ENCODE measurements at places on chromosomes 7 and 10.

DNA sequence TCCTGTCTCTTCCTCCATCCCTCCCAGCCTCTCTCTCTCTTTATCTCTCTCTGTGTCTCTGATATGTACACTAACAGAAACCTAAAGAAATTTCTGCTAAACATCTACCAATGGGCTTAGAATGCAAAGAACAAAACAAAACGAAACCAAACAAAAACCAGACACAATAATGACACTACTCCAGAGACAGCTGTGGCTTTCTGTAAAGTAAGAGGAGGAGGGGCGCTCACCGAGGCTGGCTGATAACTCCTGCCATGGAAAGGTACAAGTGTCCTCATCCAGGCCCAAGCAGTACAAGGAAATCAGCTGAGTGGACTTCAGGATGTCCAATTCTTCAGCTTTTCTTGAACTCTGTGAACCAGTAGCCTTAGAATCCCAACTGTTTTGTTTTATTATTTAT, 70.4 kb upstream of the FZD8 start:
- DNase-seq: no peak

DNA sequence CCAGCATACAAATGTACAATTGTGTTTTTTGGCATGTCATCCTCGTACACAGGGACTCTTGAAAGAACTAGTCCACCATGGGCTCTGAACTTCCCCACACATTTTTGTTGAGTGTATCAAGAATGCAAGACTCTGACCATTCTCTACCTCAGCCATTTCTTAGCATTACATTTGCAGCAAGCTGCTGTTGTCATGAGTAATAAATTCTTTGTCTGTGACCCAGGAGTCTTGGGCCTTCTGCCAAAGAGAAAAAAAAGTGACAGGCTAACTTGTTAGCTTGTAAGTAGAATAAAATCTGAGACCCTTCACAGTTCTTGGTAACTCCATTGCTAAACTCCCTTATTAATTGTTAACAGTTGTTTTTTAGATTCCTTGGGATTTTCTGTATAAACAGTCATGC, 542.3 kb upstream of the MBL2 start:
- peak; percentile 11 for DNase-seq

DNA sequence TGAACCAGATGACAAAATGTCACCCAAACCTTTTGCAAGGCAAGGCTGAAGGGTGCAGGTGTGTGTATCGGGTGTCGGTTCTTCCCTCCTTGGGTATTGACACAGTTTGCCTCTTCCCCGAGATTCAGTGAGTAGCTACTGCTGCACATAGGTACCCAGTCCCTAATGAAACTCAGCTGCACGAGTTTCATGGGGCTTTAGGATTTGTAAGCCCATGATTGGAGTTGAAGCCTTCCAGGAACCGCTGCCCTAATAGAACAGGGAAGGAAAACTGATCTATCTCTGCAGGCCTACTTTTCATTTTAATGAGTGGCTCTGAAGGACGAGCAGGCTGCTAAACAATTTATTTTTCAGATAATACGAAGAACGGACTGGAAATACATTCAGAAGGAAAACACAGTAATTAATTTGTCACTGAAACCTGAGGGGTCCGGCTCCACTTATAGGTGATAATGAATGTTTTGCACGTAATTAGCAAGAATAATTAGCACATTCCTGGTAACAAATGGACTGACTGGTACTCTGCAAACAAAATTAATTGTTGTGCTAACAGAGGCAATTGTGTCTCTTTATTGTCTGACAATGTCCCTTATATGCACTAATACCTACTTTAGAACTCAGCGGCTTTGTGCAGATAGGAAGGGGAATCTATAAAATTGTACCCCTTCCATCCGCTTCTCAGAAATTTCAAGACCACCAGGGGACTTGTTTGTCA, 49.6 kb upstream of the FZD8 start:
- no peak for DNase-seq

DNA sequence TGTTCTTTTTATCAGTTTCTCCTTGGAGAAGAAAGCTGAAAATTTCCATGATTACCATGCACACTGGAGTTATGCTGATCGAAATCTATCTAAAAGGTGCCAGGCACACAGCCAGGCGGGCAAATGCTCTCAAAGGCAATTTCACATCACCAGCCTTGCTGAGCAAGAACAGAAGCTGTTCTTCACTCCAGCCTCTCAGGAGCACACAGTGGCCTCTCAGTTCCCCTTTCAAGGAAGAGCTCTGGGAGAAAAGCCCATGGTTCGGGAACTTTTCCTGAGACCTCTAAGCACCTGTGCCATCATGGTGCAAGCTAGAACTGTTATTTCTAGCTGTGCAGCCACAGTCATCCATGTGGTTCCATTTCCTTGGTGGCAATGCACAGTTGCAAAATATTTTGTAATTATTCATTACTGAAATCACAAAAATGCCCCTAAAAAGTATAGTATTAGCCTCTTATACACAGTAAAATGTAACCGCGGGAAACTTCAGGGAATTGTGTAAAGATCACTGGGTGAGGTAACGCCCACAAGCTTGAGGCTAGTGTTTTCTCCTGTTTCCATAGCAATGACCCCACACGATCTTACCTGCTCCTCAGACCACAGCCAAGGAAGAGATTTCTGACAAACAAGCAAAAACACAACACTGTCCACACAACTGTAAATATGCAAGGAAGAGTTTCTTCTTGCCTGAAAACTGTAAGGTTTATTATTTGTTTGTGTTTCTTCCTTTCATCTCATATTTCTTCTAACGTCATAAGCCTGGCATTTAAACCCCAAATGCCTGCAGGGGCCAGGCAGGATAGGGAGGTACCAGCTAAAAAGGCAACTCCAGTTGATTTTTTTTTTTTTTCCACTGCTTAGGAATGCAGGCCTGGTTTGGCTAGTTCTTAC, 121.2 kb downstream of the FAM107B start:
- DNase-seq: peak; percentile 86

- no peak for DNase-seq
Observed at GRCh38 chr10:52500476-52500875, 186.4 kb downstream of the DKK1 start.

- DNase-seq: no peak
Observed at GRCh38 chr10:132911786-132912097, 30.6 kb downstream of the CFAP46 start.

GRCh38 chr10:109475711-109476421, 447.4 kb downstream of the XPNPEP1 start:
- DNase-seq: no peak

DNA sequence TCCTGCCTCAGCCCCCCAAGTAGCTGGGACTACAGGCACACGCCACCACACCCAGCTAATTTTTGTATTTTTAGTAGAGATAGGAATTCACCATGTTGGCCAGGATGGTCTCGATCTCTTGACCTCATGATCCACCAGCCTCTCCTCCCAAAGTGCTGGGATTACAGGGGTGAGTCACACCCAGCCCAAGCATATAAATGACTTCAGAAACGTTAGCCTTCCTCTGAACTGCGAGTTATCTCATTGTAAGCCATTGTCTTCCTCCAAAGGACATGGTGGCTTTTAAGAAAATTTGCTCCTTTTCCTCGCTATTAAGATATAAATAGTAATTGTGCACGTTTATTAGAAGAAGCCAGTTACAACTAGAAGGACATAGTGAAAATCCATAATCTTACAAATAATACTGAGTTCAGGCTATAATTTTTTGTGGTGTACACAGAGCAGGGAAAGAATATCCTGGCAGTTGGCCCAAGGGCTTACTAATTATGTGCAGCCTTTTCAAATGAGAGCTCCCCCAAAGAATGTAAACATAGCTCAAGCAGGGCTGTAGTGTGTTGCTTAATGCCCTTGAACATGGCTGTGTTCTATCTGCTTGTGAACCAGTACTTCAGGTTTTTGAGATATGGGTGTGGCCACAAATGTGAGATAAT, 495.8 kb downstream of the PARD3 start:
- peak; percentile 20 for DNase-seq

GRCh38 chr7:80932536-80932935, 13.7 kb upstream of the SEMA3C start:
- DNase-seq: no peak

DNA sequence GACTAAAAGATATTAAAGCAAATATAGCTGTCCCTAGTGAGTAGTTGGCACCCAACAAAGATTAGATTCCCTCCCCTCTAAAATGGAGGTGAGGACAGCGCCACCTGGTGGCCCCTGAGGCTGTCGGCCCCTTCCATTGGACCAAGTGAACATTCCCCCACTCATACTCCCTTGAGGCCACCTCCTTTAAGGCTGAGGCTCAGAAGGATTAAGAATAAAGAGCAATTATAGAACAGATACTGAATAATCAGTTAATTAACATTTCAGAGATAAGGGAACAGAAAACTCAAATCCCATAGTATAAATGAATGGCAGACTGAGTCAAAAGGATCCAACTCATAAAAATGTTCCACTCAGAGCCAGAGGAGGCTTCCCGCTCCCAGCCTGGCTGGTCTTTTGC, 130.4 kb upstream of the GHITM start:
- peak; percentile 6 for DNase-seq

GRCh38 chr10:50917486-50917885, 32.1 kb upstream of the A1CF start:
- no peak for DNase-seq

- no peak for DNase-seq
Observed at GRCh38 chr10:93369588-93370164, 112.5 kb downstream of the MYOF start.

DNA sequence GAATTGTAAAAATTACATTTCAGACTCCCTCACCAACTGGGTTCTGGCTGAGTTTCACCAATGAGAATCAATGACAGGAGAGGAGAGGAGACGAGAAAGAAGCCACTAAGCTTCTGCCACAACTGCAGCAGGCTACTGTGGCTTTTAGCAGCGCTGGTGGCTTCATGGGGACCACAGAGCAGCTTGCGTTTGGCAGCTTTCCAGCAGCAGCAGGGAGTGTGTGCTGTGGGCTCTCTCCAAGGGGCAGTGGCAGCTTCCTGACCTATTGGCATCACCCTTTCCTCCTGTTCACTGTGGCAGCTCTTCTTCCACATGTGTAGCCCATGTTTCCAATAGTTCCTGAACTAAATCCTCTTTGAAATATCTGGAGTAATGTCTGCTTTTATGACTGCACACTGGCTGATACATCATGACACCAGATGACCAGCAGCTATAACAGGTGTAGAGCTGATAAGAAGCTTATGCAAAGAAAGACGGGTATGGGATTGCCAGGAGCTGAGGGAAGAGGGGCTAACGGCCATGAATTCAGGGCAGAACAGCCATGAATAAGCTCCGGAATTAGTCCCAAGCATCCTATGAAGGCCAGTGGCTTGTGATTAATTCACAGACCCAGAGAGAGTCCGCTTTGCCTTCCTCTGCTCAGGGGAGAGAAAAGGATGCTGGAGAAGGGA, 46.8 kb downstream of the KCNH2 start:
- no peak for DNase-seq

- DNase-seq: no peak
Observed at GRCh38 chr7:95668504-95669018, 72.2 kb upstream of the PDK4 start.

DNA sequence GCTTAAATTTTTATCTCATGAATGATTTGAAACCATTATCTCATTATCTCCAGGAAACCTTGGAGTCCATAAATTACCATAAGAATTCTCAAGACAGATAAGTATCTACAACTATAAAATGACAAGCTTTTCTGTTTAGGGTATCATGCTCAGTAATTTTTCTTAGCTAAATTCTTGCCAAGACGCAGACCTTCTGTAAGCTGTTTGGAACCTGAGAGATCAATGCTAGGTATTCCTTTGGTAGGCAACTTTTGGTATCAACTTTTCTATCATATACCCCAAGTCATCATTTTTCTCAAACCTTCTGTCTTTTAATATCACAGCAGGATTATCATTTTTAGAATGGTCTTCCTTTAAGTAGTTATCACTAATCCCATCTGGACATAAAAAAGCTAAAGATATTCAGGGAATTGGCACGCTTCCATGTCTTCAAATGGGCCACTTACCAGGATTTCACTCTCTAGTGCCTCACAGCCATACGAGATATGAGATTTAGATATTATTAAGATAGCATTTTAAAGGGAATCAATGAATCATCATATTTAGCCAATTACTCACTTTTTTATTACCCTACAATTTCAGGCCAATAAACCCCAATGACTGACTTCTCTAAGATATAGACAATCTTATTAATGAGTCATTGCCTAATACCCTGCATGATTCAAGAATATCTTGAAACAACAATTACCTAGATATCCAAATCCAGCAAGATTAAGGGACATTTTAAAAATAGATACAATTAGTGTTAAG, 544.1 kb downstream of the HTR7 start:
- no peak for DNase-seq

DNA sequence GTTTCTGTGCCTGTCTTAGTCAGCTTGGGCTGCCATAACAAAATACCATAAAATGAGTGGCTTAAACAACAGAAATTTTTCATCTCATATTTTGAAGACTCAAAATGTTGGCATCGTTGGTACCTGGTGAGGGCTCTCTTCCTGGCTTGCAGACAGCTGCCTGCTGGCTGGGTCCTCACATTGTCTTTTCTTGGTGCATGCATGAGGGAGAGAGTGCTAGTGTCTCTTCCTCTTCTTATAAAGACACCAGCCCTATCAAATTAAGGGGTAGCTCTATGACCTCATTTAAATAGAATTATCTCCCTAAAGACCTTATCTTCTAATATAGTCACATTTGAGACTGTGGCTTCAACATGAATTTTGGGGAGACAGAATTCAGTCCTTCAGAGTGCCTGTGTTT, 39.9 kb downstream of the ST8SIA6 start:
- DNase-seq: no peak

DNA sequence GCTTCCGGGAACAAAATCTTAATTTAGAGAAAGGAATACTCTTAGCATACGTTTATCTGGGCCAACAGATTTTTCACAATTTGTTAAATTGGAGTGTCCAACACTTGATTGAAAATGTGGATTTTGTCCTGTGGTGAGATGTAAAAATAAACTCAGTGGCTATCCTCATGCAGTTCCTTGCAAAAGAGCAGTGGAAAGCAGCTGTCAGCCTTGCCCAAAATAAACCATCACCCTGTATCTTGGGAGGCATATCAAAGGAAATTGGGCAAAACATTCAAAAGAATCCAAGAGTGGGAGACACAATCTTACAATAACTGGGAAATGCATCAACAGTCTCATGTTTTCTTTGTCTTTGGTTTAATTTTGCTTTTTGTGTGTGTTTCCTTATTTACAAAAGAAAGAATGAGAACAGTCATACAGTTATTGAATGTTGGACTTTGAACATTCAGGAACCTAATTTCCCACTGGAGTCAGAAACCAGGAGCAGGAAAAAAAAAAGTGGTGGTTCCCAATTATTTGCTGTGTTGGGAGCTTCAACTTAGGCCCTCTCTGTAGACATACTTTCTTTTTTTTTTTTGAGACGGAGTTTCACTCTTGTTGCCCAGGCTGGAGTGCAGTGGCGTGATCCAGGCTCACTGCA, 44.4 kb upstream of the DGKI start:
- DNase-seq: no peak

DNA sequence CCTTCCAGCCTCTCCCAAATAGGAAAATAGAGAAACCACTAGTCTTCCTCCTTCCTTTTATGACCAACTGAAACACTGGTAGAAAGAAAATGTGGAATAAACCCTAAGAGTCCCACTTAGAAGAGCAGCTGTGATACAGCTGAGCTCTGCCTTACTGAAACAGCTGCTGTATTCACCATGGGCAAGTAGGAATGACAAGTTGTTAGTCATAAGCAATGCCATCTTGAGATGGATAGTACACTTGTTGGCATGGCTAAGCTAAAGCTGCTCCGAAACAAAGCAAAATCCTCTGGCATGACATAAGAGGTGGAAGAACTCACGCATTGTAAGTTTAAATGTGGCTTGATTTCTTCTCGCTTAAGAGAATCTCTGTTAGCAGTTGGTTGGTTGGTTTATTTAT, 48.3 kb upstream of the TMEM236 start:
- DNase-seq: no peak

GRCh38 chr7:12716722-12717121, 29.3 kb downstream of the ARL4A start:
- no peak for DNase-seq

Measured in A549 (cell line).